ENCODE measurements at places on chromosomes 16 and 17.

- DNase-seq = no peak
Measured at GRCh38 chr16:11319529-11320146, 25.6 kb upstream of the RMI2 start.

GRCh38 chr17:60423865-60424264 lies 1.6 kb downstream of the CHCT1 start:
- no peak for DNase-seq

- no peak for DNase-seq
Measured at GRCh38 chr16:28171816-28172215, 39.9 kb downstream of the XPO6 start.

DNA sequence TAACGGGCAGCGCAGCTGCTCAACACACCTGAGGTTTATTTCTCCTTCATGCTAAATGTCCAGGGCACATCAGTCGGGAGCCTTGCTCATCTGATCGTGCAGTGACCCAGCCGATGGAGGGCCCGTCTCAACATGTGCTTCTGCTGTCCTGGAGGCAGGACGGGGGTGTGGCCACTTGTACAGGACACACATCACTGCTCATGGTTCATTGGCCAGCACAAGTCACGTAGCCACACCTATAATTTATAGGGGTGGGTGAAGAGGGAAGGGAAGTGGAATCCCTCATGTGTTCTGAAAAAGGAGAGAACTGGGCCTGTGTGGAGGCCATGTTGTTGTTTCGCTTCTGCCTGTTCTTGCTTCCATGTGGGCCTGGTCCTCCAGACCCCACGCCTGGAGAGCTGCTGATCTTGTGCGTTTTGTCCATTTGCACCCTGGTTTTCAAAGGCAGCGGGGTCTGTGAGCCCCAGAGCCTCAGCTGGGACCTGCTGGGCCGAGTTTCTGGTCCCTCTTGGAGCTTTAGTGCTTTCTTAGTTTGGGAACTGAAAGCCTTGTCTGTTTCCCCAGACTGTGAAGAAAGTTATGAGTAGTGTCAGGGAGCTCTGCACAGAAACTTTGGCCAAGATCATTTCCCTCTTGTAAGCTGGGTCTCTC lies 60.5 kb downstream of the CMIP start:
- no peak for DNase-seq

DNA sequence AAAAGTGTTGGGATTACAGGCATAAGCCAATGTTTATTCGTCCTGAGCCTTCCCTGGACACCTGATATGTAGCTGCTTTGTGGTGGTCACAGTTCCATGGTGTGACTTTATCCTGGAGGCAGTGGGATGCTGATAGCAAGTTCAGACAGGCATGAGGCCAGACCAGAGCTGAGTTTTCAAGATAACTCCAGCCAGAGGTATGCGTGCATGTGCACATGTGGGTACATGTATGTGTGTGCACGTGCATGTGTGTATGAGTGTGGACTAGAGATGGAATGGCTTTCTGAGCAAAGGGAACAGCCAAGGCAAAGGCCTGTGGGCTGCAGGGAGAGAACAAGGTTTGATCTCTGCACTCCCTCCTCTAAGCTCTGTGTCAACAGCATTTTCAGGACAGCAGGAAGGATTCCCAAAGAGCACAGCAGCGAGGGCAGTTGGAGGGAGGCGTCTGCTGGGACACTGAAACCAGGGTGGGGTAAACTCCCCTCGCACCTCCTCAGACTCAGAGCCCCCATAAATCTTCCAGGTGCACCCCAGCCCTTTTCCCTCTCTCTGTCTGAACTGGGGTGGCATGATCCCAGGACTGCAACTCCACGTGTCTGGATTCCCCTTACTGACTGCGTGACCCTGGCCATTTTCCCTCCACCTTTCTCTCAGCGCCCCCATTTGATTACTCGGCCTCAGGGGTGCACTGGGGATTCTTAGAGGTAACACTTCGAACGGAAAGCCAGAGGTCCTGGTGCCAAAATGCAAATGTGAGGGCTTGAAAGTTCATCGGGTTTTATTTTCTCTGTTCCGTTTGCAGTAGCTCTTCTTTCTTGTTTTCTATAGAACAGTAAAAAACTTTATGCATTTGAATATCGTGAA lies 15.3 kb downstream of the NLRC5 start:
- DNase-seq = no peak

DNA sequence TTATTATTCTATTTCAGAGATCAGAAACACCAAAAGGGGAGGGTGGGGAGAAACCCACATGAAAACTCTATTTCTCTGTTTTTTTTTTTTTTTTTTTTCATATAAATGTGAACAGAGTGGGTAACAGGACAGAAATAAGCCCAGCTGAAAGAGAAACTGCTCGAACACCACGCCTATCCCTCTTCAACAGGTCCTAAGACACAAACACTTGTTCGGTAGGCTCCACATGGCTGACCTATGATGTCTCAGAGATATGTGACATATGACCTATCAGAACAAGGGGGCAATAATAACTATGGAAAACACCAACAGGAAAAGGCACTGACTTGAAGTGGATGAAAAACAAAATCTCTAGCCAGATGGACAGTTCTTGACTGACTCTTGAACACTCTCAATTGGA lies 44.8 kb downstream of the PARN start:
- DNase-seq = no peak

DNA sequence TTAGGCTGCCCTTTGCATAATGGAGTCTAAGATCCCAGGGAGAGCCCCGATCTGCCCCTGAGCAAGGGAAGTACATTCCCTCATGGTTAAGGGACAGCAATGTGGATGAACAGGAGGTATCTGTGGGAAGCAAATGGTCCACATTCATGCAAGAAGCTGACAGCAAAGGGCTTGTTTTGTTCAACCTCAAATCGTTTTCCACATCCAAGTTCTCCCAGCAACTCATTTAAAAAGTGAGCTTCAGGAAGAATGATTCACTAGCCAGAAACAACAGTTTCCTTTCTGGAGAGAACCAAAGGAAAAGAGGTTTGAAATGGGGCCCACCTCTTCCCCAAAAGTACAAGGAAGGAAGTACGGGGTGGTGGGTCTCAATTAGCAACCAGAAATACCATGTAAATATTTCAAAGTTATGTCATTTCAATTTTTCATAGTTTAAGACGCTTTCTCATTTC lies 9.4 kb downstream of the HSPB9 start:
- DNase-seq = no peak

Measured in NCI-H2081 treated with DMSO at 0.1 percent for 48 hours (cell line).